Suppressor macrophage (primary cell): ENCODE measurements at places on chromosomes 16 and 17.

GRCh38 chr17:39231591-39232551 lies 6.1 kb upstream of the STAC2 start:
- DNase-seq, result peak; percentile 78

GRCh38 chr17:42559075-42559474 lies 2.9 kb upstream of the COASY start:
- DNase-seq, result no peak

DNA sequence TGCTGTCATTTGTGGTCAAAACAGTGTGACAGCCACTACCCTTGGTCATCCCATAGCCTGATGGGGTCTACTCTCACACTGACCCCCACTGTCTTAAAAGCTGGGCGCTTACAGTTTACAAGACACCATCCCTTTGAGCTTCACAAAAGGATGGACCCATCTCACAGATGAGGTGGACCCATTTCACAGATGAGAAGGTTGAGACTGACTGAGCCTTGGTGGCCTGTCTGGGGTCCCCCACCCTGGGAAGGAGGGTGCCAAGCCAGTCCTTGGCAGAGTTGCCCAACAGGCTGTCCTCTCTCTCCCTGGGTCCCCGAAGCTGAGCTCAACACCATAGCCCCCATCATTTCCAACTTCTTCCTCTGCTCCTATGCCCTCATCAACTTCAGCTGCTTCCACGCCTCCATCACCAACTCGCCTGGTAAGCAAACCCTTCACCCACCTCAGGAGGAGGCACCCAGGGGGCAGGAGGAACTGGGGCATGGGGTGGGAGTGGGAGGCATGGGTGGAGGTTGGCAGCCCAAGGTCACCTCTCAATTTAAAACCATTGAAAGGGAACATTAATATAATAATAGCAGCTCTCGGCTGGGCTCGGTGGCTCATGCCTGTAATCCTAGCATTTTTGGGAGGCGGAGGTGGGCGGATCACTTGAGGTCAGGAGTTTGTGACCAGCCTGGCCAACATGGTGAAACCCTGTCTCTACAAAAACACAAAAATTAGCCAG lies 17.2 kb downstream of the SLC12A3 start:
- DNase-seq, result peak; percentile 57

GRCh38 chr16:31134625-31135534 lies 647 bp downstream of the PRSS8 start:
- DNase-seq, result no peak

DNA sequence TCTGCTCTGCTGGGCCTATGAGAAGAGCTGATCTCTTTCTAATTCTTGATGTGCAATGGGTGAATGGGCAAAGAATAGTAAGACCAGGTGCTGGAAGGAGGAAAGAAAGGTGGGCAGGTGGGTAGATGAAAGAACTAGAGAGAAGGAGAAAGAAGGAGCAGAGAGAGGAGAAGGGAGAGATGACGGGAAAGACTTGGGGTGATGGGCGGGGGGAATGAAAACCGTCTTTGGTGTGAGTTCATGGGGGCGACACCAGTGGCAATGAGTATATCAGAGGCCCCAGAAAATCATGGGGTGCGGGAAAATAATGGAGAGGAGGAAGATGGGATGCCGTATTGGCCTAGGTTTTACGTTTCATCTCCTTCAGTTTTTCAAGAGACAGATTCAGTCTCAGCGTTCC lies 128.8 kb upstream of the PLCG2 start:
- DNase-seq, result no peak

DNA sequence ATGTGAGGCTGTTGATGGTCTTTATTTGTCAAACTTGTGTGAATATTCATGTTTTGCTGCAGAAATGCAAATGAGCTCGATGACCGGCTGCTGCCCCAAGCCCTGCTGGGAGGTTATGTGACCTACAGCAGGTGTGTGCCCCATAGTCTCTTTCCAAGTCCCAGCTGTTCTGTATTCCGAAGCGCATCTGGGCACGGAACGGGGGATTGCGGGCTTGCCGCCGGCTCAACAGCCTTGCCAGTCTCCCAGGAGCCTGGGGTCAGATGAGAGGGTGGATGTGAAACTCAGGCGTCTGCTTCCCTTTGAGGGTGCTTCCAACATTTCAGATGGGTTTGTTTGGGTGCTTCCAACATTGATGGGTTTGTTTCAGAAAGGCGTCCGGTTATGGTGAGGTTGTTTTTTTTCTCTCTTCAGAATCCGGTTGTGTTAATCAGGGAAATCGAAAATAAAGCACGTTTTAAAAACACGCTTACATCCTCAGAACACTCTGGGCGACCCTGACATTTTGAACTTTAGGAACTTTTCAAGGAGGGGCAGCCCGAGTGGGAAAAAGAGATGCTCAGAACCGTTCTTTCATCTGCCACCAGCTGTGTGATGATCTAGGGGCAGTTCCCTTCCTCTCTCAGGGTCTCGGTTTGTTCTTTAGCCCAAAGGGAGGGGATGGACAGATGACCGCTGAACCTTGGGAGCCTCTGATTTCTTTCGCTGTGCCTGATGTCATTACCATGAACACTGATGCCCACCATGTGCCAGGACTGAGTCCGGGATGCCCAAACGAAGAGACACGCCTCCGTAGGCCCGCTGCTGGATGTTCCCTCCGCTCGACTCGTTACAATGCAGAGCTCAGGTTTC lies 47.8 kb upstream of the AMZ2 start:
- DNase-seq, result peak; percentile 41
